MM.1S (cell line): ENCODE measurements at places on chromosomes 1 and 21.

DNA sequence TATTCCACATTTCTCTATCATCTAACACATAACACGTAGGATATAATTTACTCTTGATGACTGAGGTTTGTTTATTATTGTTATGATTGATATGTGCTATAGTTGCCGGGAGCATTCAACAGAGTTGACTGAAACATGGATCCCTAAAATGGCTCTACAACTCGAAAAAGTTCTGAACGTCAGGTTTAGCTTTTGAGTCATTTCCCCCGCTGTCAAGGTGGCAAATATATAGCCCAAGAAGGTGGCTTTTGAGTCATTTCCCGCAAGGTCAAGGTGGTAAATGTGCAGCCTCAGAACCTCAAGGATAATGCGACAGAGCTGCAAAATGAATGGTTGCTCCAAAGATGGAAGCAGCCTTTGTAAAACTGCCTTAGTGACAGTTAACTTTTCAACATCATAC, 104.0 kb downstream of the NIBAN1 start:
- DNase-seq = no peak

DNA sequence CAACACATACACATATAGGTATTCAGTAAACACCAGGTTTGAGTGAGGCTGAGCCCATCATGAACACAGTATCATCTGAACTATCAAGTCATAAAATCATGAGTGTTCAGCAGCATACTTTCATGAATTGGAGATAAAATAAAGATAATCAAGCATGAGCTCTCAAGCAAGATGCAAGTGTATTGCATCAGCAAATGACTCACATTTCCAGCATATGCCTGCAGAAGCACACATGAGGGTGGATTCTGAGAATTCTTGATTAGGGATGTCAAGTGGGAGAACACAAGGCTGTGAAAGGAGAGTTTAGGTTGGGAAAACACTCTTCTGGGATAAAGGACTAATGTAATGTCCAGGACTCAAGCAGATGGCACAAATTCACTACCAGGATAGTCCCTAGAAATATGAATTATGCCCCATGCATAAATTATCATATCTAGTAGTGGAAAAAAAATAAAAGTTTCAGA, 299.2 kb downstream of the SRGAP2C start:
- DNase-seq = no peak

DNA sequence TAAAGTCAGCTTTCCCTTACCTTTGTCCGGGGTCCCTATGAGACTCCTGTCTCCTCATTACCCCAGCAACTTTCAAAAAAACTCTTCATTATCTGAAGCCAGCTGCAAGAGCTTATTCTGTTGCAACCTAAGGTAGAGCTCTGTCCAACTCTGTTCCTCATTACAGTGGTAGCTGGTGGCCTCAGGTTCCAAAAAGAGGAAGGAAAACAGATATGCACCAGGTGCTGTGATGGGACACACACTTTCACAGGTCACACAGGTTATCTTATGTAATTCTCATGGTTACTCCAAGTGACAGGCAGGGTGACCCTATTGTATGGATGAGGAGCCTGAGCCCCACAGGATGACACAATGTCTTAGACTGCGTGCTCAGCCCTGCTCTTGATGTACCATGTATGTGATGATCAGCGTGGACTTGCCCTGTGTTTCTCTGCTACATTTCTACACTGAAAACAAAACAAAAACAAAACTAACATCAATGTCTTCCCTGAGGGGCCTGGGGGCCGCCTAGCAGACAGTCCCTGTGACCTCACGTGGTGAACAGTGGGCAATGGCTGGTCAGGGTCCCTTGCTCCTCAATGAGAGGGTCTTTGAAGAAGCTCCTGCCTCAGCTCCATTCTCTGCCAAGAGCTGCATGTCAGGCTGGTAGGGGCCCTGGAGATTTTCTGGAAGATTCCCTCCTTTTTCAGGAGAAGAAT, 9.7 kb upstream of the TENT5C start:
- DNase-seq = no peak

DNA sequence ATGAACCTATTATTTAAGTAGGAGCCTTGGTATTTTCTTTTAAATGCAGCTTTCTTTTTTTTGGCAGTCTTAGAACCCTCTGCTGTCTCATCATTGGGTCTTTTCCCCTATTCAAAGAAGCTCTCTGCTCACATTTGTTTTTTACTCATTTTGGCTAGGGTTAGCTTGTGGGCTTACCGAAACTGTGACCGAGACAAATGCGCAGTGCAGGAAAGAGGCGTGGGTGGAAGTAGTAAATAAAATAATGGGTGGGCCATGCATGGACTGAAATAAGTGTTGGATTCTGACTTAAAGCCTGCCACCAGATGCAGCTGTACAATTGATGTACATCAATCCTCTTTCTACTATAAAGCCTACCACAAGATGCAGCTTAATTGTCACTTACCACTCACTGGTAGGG, 14.7 kb downstream of the XPR1 start:
- DNase-seq = peak; percentile 33

GRCh38 chr1:54302951-54303843, 103.0 kb downstream of the SSBP3 start:
- no peak for DNase-seq

DNA sequence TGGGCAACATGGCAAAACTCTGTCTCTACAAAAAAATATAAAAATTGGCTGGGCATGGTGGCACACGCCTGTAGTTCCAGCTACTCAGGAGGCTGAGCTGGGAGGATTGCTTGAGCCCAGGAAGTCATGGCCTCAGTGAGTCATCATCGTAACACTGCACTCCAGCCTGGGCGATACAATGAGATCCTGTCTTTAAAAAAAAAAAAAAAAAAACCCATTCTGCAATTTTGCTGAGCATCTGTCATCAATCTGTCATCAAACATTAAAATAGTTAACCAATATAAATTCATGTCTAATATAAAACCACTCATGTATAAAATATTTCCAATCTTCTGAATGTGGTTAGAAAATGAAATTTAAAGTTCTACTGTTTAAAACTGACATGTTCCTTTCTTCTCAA, 56.9 kb downstream of the LPAR3 start:
- no peak for DNase-seq

- no peak for DNase-seq
These were observed 44.8 kb downstream of the AGPAT3 start for GRCh38 chr21:43909741-43910400.

DNA sequence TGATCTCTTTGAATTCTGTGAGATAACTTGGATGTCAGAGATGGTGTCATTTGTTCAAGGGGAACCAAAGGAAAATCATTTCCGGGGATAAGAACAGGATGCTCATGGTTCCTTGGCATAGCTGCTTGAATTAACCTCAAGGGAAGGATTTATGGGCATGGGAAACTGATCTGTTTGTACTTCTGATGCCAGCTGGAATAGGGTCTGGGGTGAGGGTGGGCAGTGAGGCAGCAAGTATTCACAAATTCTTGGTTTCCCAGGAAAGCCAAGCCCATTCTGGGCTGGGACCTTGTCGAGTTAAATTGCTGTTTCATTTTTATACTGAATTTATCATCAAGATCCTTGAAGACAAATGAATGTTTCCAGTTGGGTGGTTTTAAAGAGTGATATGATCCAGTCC, 14.1 kb downstream of the INTS3 start:
- DNase-seq = no peak

DNA sequence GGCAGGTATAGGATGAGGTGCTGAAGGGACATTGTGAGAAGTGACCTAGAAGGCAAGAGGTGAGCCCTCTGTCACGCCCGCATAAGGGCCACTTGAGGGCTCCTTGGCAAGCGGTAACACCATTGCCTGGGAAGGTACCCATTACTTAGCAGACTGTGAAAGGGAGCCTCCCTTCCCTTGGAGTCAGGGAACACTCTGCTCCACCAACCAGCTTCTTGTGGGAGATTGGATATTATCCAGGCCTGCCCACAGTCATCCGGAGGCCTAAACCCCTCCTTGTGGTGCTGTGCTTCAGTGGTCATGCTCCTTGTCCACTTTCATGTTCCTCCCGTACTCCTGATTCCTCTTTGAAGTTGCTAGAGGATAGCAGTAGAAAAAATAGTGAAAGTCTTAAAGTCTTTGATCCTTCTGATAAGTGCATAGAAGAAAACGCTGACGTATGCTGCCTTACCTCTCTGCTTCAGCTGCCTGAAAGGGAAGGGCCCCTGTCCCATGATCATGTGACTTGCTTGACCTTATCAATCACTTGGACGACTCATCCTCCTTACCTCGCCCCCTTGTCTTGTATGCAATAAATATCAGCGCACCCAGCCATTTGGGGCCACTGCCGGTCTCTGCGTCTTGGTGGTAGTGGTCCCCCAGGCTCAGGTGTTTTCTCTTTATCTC, 16.0 kb downstream of the RBBP4 start:
- no peak for DNase-seq

GRCh38 chr1:23402286-23403037, 22.1 kb downstream of the TCEA3 start:
- DNase-seq = no peak

DNA sequence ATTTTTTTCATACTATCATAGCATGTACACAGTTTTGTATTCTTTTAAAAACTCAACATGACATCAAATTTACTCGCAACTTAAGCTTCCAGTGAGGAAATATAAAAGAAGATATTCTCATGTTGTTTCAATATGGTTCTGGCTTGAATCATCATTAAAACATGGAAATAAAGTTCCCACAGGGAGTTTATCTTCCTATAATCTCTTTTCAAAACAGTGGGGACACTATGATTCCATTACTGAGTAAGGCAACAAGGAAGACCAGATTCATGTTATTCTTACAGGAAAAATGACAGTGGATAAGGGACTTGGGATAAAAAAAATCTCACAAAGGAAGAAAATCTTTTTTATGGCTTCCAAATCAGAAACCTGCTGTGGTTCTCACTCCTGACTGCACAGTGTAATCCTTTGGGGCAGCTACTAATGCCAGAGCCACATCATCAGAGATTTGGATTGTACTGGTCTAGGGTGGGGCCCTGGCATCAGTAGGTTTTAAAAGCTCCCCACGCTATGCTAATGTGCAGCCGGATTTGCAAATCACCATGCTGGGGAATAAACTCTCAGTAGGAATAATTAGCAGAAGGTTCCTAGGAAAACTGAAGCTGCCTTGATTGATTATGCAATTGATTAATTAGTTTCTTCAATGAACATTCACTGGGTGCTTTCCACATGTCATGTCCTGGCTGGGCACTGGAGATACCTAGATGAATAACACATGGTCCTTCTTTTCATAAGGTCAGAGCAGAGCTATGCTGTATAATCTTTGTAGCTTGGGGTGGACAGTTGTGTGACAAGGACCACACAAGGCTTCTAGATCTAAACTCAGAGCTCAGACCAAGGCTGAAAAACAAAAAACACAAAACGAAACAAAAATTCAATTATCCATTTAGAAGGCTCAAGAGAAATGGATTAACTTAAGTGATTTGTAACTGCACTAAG, 71.1 kb upstream of the C8B start:
- no peak for DNase-seq

DNA sequence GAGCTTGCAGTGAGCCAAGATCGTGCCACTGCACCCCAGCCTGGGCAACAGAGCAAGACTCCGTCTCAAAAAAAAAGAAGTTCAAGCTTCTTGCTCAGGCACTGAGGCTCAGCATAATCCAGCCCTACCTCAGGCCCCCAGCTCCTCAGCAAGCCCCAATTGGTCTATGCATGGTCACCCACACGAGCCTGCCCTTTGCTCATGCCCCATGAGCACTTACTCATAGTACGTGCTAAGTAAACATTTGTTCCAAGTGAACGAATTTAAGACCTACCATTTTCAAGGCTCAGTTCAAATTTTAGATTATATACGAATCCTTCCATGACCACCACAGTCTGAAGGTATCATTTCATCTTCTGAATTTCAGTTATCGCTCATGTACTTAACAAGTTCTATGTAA, 4.3 kb downstream of the PDZK1 start:
- DNase-seq = no peak

GRCh38 chr1:2229911-2230731, 2.0 kb downstream of the SKI start:
- no peak for DNase-seq

DNA sequence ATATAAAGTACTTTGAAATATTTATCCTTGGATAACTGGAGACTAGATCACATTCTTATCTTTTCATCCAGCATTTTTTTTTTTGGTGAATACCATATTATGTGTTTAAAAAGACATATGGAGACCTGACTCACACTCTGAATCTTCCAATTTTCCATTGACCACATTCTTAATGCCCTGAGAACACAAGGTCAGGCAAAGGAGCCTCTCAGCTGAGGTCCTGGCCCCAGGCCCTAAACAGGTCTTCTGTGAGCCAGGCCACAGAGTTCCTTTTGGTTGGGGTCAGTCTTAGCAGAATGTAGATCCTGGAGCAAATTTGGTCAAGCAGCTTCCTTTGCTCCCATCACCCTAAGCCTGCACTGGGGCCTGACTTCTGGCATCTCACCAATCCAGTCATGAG, 390.1 kb upstream of the ST6GALNAC5 start:
- no peak for DNase-seq

DNA sequence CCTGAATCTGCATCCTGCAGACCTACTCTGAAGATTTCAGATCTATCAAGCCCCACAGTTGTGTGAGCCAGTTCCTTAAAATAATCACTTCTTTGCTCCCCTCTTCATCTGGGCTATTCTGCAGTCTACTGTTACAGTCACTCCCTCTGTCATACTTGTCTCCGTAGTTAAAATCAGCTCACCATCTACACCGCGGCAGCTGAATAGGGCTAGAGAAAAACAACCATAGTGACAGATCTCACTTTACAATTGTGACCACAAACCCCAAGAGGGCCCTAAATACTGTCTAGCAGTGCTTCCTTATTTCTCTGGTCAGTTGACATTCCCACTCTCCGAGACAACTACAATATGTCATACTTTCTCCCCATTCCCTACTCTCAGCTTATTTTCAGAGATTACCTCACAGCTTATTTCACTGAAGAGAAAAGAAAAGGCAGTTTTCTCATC, 12.9 kb downstream of the DESI2 start:
- DNase-seq = no peak

GRCh38 chr1:154798645-154799044, 71.4 kb downstream of the KCNN3 start:
- DNase-seq = no peak

DNA sequence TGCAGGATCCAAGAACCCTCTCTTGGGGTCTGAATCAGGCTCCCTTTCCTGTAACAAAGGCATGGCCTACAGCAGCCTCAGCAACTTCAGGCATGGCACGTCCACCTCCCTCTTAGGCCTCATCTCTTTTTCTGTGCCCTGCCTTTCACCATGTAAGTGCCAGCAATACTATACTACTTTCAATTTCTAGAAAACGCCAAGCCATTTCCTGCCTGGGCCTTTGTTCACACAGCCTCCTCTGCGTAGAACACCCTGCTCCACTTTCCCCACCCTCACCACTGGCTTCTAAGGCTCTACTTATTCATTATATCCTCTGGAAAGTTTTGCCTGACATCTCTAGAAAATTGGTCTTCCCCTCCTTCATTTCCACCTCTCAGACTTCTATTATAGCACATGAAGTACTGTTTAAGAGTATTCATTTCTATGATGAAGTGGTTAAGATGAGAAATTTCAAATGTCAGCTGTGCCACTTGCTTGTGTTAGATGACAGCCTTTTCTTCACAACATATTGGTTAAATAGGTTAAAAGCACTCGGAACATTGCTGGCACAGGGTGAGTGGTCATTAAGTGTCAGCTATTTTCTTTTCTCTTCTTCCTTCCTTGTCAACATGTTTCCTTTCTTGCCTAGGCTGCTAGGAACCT, 41.6 kb upstream of the VWA5B1 start:
- DNase-seq = peak; percentile 24

GRCh38 chr1:57520743-57521515, 97.1 kb upstream of the DAB1 start:
- DNase-seq = no peak

- DNase-seq = no peak
These were observed 1146.7 kb upstream of the PRMT6 start for GRCh38 chr1:105909811-105910210.
